ENCODE measurements at places on chromosomes 2 and 18.
A peak's percentile ranks its signal among the peaks of the same experiment; 100 is the strongest.

- DNase-seq = peak; percentile 50
Observed at GRCh38 chr2:132690664-132691303, 20.8 kb upstream of the LYPD1 start.

- DNase-seq = no peak
Observed at GRCh38 chr2:127101048-127101611, 5.8 kb downstream of the BIN1 start.

DNA sequence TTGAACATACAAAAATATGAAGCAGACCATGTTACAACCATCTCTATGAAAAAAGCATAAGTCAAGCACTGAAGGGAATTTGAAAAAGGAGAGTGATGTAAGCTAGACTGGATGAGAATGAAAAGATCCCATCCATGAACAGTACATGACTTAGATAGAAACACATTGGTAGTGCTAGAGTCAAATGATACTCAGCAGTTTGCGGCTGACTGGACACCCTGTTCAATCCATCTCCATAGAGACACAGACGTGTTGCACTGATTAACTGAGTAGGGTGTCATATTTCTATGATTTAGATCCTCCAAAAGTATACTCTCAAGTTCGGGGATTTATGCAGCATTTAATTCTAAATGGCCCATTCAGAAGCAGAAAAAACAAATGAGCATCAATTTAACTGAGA lies 674.3 kb upstream of the NRXN1 start:
- DNase-seq = no peak

DNA sequence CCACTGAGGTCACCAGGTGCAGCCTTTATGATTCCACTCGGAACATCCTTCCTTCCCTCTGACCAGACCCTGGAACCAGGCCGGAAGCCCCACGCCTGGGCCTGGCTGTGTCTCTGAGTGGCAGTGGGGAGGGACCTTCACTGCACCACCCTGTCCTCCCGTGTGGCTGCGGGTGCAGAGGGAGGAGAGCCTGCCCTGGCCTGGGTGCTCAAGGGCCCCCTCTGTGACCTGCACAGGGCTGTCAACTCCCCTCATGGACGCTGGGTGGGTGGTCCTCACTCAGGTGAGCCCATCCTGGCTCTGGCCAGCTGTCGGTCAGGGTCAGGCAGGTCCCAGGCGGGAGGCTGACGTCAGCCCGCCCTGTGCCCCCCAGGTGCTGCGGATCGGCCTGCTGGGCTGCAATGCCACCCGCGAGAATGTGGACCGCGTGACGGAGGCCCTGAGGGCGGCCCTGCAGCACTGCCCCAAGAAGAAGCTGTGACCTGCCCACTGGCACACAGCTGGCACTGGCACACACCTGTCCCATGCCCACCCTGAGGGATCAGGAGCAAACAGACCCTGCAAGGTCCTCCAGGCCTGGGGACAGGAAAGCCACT lies 9.8 kb downstream of the AGXT start:
- DNase-seq = no peak

- no peak for DNase-seq
Observed at GRCh38 chr2:44186810-44187209, 18.1 kb downstream of the PPM1B start.

- DNase-seq = no peak
Observed at GRCh38 chr18:30583768-30584167, 458.8 kb downstream of the DSC3 start.

DNA sequence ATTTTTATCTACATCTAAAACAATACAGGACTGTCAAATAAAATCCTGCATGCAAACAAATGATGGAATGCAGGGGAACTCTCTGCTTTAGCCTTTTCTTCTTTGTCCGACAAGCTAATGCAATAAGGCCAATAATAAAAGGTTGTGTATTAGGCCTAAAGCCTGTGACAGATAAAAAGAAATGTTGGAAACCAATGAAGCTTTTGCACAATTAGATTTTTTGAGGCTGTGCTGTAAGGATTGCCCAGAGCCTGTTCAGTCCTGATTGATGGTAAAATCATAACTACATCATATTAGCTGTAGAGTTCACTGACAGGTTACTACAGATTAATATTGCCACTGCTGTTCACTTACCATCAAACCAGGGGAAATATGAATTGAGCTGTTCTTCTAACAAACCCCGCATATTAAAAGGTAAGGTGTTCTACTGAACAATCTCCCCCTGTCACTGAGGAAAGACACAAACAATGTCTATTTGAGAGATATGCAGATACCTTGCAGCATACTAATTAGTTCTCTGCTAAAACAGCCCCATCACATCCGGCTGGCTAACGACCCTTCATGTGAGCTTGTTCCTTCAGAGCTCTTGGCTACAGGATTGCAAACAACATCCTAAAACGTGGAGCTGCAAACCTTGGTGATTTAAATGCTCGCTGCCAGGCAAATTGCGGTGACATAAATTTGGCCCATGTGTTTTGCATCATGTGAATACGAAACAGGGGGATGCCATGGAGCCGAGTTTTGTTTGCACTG lies 305.4 kb downstream of the MTX2 start:
- no peak for DNase-seq

GRCh38 chr2:110726285-110726684 lies 6.1 kb upstream of the ACOXL start:
- DNase-seq = no peak

Data from fibroblast of skin of scalp (primary cell).